ENCODE measurements at places on chromosomes 3 and 15. TPM values are rescaled to one million over a fixed set of nuclear protein-coding genes. Genes with fewer than 3 reads are reported as not detected.

DNA sequence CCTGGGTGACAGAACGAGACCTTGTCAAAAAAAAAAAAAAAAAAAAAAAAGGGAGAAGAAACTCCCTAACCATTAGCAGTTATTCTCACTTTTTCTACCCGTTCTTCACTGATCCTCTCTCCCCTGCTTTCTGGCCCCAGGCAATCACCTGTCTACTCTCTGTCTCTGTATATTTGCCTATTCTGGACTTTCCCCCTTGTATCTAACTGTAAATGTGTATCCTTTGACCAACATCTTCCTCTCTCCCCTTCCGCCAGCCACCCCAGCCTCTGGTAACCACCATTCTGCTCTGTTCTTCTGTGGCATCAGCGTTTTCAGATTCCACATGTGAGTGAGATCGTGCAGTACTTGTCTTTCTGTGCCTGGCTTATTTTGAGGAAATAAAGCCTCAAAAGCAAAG lies 6.9 kb downstream of the CYFIP1 start:
- H3K27me3 ChIP-seq = no peaks in the 10 kb centered on the region
- H3K4me1 ChIP-seq = no peaks in the 10 kb centered on the region
- H3K27ac ChIP-seq = no peak overlapping the region
- no peaks in the 10 kb centered on the region for H3K36me3 ChIP-seq
- no peak for DNase-seq

DNA sequence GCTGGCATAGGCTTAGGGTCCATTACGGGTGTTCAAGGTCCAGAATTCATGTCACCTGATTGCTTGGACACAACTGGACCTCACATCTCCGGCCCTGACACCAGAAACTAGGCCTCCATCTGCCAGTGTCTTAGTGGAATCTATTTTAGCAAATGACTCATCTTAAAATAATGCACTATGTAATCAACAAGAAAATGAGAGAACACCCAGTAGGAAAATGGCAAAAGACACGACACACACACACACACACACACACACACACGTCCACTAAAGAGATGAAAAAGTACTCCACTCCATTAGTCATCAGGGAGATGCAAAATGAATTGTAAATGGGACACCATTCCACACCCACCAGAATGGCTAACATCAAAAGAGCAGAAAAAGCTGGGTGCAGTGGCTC lies 11.2 kb downstream of the APBA2 start:
- no peak overlapping the region for H3K4me3 ChIP-seq
- H3K27ac ChIP-seq = no peak overlapping the region
- H3K4me1 ChIP-seq = peaks cover 11% of the 10 kb centered on the region
- no peaks in the 10 kb centered on the region for H3K36me3 ChIP-seq

DNA sequence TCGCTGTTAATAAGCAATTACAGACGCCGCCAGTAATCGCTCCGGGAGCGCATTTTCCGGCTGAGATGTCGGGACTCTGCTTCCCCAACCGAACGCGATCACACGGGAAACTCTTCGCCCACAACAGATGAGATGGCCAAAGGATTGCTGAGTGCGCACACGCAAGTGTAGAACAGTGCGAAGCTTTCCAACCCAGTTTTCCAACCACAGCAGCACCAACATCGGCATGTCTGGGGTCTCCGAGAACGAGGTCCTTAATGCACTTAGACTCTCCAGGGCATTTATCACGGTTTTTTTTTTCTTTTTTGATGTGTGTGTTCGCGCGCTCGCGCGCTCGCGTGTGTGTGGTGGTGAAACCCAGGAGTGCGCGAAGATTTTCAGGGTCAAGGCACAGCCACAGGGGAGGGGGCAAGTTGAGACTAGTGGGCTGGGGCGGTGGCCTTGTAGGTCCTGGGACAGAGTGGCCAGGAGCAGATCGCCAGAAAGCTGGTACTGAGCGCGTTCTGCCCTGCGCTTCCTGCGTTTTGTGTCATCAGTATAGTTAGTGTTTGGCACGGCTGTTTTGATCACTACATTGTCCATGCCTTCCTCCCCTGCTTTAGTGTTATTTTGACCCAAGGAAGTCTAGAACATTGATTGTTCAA lies 1.8 kb upstream of the EOMES start:
- no peaks in the 10 kb centered on the region for H3K36me3 ChIP-seq
- no peak for DNase-seq
- H3K4me1 ChIP-seq = peaks cover 35% of the 10 kb centered on the region
- H3K4me3 ChIP-seq = peak overlapping the region; percentile 68

The TPRA1 gene
- 33.8 TPM for polyA plus RNA-seq

GRCh38 chr15:92603743-92604470 lies 51.7 kb downstream of the FAM174B start:
- no peaks in the 10 kb centered on the region for H3K36me3 ChIP-seq
- H3K27ac ChIP-seq = no peak overlapping the region
- H3K4me1 ChIP-seq = no peaks in the 10 kb centered on the region
- no peak for DNase-seq
- H3K4me3 ChIP-seq = no peak overlapping the region

GRCh38 chr15:36550650-36551049 lies 28.8 kb upstream of the CDIN1 start:
- no peaks in the 10 kb centered on the region for H3K36me3 ChIP-seq
- no peaks in the 10 kb centered on the region for H3K27me3 ChIP-seq
- H3K4me3 ChIP-seq = no peak overlapping the region
- H3K4me1 ChIP-seq = no peaks in the 10 kb centered on the region

DNA sequence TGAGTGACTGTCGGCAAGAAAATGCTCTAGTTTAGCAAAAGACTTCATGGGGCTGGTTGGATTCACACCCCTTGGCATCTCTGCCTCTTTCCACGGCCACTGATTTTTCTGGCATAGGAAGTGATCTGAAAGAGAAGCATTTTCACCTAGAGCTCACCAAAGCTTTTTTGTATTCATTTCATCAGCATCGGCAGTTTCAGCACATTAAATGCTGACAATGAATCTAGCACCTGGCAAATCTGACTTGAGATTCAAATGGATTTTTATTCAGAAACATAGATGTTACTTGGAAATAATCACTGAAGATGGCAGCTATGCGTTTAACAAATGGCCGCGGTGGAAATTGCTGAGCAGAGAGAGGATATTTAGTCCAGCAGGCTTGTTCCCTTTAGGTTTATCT lies 155.9 kb downstream of the MEIS2 start:
- H3K27me3 ChIP-seq = no peaks in the 10 kb centered on the region
- H3K4me3 ChIP-seq = no peak overlapping the region
- no peak overlapping the region for H3K27ac ChIP-seq

The CYP11A1 gene
- not detected for polyA plus RNA-seq

DNA sequence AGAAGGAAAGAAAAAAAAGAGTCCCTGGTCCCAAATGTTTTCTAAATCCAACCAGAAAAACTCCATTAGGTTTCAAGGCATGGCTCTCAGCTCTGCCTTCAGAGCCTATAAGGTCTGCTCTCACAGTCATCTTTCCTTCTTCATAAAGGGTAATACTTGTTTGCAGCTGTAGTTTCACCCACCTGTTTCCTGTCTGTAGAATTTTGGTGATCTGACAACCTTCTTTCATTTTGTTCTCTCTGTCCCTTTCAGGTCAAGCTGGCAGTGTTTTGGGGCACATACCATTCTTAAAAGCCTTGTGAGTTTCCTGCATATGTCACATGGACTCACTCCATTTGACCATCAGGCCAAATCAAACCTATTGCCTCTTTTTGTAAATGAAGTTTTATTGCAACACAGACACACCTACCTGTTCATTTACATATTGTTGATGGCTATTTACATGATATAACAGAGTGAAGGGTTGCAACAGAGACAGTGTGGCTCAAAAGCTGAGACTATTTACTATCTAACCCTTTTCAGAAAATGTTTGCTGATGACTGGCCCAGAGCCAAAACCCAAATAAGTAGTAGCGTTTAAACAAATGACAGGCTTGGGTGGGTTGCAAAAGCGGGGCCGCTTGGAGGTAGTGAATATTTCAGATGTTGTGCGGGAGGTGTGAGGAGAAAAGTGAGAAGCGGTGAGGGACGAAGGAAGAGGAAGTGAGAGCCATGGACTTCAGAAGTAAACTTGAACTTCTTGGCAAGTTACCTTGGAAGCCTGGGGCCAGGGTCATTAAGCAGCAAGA lies 292.7 kb upstream of the PROK2 start:
- H3K27ac ChIP-seq = no peak overlapping the region
- H3K36me3 ChIP-seq = no peaks in the 10 kb centered on the region
- no peak for DNase-seq
- no peaks in the 10 kb centered on the region for H3K4me1 ChIP-seq
- H3K4me3 ChIP-seq = no peak overlapping the region

DNA sequence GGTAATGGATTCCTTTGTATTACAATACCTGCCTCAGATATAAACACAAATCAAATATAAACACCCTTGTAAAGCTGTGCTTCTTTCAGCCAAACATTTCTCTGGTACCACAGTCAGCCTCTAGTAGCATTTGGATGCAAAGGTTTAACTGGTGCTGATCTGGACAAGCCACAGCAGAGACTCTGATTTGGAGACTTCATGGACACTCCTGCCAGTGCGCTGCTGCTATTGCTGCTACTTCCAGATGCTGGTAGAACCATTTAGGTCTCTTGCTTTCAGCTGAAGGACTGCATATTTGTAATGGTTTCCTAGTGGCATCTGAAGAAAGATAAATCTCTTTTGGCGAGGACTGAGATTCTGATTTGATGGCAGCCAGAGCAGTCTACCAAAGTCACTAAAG lies 36.9 kb downstream of the NCK1 start:
- H3K4me1 ChIP-seq = peaks cover 6% of the 10 kb centered on the region
- no peak overlapping the region for H3K4me3 ChIP-seq

- peak overlapping the region; percentile 42 for H3K4me3 ChIP-seq
- H3K27me3 ChIP-seq = no peaks in the 10 kb centered on the region
- peaks cover 54% of the 10 kb centered on the region for H3K4me1 ChIP-seq
- H3K27ac ChIP-seq = peak overlapping the region; percentile 74
- H3K36me3 ChIP-seq = no peaks in the 10 kb centered on the region
- peak; percentile 59 for DNase-seq
These were observed 300.7 kb upstream of the SATB1 start for GRCh38 chr3:18725668-18726407.

GRCh38 chr3:66703501-66703900 lies 202.7 kb upstream of the LRIG1 start:
- H3K4me3 ChIP-seq = no peak overlapping the region
- no peaks in the 10 kb centered on the region for H3K4me1 ChIP-seq
- H3K27me3 ChIP-seq = no peaks in the 10 kb centered on the region
- H3K27ac ChIP-seq = no peak overlapping the region
- H3K36me3 ChIP-seq = no peaks in the 10 kb centered on the region

- no peaks in the 10 kb centered on the region for H3K4me1 ChIP-seq
- no peaks in the 10 kb centered on the region for H3K36me3 ChIP-seq
- no peaks in the 10 kb centered on the region for H3K27me3 ChIP-seq
- H3K27ac ChIP-seq = no peak overlapping the region
- no peak for DNase-seq
These were observed 725 bp downstream of the CHL1 start for GRCh38 chr3:197149-197827.

The FAM107A gene
- not detected for polyA plus RNA-seq

GRCh38 chr3:157274644-157275137 lies 114.7 kb upstream of the CCNL1 start:
- DNase-seq = no peak
- no peaks in the 10 kb centered on the region for H3K27me3 ChIP-seq
- no peak overlapping the region for H3K4me3 ChIP-seq
- H3K27ac ChIP-seq = no peak overlapping the region

DNA sequence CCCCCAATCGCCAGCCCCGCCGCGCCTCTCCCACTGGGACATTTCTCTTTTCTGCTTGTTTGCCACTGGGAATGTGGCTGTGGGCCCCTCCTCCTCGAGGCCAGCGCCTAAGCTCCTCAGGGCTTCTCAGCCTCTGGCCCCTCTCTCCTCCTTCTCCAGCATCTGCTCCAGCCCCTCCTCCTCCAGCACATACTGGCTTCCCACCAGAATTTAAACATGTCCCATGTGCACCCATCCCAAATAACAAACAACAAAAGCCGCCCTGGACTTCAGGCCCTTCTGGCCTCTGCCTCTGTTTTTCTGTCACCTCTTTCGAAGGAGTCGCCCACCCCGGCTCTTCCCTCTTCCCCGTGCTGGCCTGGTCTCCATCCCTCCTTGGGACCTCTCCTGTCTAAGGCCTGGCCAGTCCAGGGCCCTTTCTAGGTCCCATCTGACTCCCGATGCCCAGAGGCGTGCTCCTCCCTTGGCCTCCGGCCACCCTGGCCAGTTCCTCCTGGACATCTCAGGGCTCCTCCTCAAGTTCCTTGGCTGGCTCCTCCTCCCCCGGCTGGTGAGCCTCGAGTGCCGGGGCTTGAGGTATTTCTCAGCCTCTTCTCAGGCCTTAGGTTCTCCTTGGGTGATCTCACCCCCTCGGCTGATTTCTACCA lies 94.6 kb upstream of the SLC6A6 start:
- DNase-seq = no peak
- no peaks in the 10 kb centered on the region for H3K4me1 ChIP-seq
- no peak overlapping the region for H3K4me3 ChIP-seq
- H3K27ac ChIP-seq = no peak overlapping the region
- H3K36me3 ChIP-seq = no peaks in the 10 kb centered on the region
